ENCODE measurements at places on chromosomes 3 and 15. TPM values are rescaled to one million over a fixed set of nuclear protein-coding genes. Genes with fewer than 3 reads are reported as not detected.

DNA sequence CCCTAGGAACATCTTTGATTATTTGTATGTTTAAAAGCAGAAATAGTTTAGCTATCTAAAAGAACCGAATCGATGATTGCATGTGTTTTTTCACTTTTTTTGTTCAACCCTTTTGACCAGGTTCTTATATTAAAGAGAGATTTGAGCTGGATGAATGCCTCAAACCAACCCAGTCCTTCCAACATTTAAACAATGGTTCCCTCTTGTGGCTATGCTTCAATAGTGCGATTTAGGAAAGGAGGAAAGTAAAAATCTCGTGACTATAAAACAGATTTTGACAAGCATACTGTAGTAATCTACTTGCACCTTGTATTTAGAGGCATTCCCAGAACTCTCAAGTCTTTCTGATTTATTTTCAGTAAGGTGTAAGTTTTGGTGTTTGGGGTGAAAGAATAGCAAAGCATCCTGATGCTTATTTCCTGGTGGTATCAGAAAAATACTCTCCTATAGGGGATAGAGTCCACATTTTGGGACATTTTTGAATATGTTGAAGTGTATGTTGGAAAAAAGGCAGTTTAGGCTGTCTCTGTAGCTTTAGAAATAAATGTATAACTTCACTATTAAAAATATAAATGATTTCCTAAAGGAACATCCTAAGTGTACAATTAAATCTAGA lies 159.6 kb upstream of the KCNH8 start:
- no peaks in the 10 kb centered on the region for H3K27me3 ChIP-seq
- no peak overlapping the region for H3K27ac ChIP-seq
- H3K4me1 ChIP-seq: no peaks in the 10 kb centered on the region
- H3K36me3 ChIP-seq: no peaks in the 10 kb centered on the region
- no peak for DNase-seq

DNA sequence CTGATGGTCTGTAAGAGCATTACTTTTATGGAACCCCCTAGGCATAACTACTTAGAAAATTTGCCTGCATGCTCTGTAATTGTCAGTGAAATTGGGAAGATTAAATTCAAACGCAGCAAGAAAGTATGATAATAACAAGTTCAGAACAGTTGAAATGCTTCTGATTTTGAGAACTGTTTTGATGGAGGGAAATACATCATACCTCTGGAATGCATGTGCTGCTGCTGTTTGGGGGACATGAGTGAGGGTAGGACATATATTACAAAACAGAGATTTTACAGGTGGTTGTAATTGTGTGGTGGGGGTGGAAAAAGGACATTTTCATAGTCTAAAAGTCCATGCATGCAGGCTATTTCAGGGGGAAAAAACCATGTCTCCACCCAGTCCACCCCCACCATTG lies 135.0 kb upstream of the DPH6 start:
- H3K36me3 ChIP-seq: no peaks in the 10 kb centered on the region
- no peaks in the 10 kb centered on the region for H3K27me3 ChIP-seq
- no peak overlapping the region for H3K27ac ChIP-seq
- no peak overlapping the region for H3K4me3 ChIP-seq
- peaks cover 9% of the 10 kb centered on the region for H3K4me1 ChIP-seq

The VIPR1 gene
- 10.2 TPM for total RNA-seq

The SNTN gene
- not detected for total RNA-seq

All from testis (tissue), 5 donors.